ENCODE measurements at places on chromosomes 5 and 9.

DNA sequence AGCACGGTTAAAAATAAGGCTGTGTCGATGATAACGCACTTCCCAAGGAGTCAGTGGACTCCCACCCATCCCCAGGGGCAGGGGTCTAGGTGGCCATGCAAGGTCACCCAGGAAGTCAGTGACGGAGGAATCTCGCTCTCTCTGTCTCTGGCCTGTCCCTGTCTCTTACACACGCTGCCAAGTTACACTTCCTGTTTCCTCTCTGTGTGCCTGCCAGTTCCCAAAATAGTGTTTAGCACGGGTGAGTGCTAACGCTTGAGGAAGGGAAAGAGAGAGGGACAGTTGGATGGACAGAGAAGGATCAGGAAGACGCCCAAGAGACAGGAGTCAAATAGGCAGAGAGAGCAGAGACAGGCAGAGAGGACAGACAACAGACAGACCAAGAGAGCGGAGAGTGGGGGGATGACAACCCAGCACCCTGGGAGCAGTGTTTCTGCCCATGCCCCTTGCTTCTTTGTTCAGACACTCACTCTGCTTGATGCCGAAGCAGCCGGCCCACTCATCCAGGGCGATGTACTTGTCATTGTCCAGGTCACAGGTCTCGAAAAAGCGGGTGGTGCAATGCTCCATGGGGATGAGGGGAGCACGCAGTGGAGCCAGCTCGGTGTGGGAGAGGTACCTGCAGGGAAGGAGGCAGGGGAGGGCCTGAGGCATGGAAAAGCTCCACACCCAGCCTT, 23.0 kb downstream of the SPARC start:
- no peak for DNase-seq

- DNase-seq: no peak
Observed at GRCh38 chr5:177431317-177432142, 5.1 kb downstream of the GRK6 start.

DNA sequence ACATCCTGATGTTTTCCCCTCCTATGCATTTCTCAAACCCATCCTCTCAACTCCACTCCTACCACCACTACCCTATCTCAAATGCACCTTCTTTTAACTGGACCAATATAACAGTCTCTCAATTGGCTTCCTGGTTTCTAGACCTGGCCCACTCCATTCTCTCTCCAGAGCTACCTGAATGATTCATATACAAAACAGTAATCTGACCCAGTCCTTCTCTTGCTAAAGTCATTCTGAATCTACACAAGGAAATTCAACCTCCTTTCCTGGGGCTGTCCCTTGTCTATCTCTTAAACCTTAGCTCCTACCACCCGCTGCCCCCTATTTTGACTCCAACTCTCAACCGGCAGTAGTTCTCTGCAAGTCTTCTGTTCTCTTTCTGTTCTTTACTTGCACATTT, 97.2 kb downstream of the PCSK1 start:
- no peak for DNase-seq

DNA sequence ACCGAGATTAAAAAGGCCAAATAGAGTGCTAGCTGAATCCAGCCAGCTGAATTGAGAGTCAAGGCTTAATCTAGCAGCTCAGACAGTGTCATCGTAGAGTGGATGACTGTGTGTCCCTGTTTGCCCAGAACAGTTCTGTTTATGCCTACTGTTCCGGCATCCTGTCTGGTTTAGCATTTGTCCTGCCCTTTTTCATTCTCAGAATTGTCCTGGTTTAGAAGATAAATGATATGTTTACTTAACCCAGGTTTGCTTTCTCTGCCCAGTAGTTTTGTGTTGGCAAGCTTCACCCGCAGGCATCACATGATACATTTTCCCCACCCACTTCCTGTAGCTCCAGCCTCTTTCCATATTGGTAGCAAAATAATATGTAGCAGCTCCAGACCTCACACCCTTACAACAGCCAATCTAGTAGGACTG, 41.3 kb upstream of the ZSWIM6 start:
- no peak for DNase-seq

DNA sequence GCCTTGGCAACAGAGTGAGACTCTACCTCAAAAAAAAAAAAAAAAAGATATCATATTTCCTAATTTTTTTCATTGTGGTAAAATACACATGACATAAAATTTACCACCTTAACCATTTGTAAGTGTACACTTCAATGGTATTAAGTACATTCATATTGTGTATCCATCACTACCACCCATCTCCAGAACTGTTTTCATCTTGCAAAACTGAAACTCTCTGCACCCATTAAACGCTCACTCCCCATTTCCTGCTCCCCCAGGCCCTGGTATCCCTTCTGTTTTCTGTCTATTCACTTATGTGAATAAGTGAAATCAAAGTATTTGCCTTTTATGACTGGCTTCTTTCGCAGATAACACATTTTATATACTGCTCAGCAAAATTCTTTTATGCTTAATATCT, 12.8 kb downstream of the LRRC8A start:
- no peak for DNase-seq

- no peak for DNase-seq
Observed at GRCh38 chr9:107780960-107781359, 291.4 kb upstream of the KLF4 start.

DNA sequence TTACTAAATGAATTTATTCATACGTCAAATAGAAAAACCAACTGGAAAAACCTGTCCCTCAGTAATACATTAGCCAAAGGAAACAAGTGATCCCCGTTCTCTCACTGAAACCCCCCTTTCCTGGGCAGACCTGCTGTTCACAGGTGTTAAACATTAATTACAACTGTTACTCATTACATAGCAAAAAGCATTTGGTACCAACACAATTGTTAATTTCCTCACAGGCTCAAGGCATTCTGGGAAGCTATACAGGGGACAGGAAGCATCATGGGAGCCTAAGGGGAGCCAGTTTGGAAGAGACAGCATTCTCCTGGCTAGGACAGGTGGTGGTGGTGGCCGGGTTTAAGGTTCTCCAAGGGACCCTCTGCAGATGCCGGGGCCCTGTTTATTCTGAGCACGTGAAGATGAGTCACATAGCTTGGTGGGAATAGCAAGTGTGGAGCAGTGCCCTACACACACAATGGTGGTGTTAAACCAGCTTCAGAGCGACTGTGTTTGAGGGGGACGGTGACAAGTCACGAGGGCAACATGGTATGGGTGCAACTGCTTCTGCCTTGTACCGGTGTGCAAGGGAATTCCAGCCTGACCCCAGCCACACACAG, 62.6 kb upstream of the SLC25A51 start:
- DNase-seq: peak; percentile 70

Data from NCI-H1417 (cell line).